ENCODE measurements at places on chromosomes 2 and 18.

GRCh38 chr2:26344581-26345282 lies 1.2 kb upstream of the SELENOI start:
- no peak for DNase-seq

DNA sequence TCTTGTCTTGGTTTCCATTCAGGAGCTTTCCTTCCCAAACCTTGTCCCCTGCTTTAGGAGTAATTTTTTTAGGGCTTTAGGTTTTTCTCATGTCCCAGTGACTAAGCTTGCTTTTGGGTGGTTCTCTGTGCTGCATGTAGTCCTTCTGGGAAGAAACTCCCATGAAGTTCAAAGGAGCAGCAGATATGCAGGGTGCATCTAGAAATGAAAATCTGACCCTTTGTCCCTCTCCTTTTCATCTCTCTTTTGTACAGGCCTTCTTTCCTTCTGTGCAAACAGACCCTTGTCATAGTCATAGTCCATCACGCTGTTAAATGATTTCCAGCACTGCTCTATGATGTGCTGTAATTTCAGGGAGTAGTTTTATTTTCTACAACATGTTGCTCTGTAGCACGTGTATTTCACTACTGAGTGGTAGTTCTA lies 20.4 kb downstream of the FMNL2 start:
- DNase-seq: no peak

DNA sequence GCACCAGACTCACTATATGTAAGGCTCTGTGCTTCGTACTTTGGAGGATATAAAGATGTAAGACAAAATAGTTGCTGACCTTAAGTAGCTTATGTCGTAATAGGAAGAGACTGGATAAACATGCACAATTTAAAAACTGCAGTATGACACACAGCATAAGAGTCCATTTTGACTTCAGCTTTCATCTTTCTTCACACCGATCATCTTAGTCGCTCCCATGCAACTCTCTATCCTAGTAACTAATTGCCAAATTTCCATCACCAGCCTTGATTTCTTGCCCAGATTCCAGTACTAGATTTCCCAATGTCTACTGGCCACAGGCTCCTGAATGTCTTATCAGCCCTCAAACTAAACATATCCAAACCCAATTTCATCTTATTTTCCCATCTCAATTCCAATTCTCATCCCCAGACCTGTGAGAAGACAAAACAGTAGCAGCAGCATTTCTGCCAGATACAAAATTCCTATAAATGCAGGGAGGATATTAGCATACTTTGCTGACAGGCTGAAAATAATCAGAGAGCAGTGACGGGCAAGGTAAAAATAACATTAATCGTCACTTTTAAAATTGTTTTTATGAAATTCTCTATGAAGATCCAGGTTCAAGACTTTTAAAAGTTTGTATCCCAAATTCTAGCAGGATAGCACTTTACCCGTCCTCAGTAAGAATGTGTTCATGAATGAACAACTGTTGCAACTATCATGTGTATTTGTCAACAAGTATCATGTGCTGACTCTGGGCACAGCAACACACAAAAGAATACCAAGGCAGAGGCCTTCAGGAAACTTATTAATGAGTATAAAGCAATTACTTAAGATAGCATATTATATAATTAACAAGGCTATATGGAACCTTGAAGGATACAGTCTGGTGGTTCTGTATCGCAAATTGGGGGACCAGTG lies 42.2 kb downstream of the KIDINS220 start:
- no peak for DNase-seq

DNA sequence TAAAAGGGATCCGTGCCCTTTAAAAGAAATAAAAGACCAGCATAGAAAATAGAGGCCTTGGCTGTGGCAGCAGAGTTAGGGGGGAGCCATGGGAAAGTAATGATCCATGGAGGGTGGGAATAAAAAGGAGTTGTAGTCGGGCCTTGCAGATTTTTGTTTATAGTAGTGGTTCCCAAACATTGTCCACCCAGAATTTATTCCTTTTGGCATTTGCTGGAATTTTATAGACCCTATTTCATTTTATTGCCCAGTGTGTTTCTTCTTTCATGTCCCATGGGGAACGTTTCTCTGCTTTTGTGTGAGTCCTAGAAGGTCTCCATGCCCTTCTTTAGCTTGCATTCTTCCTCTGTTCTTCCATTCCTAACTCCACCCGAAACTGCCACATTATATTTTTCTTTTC lies 222.2 kb downstream of the LTBP1 start:
- no peak for DNase-seq
